ENCODE measurements at places on chromosomes 3 and 15. TPM values are rescaled to one million over a fixed set of nuclear protein-coding genes. Genes with fewer than 3 reads are reported as not detected.

The FEZF2 gene
- not detected for total RNA-seq

The NR1D2 gene
- 73.4 TPM for total RNA-seq

The NSMCE3 gene
- 12.9 TPM for total RNA-seq

The OCA2 gene
- not detected for total RNA-seq

The BUB1B gene
- total RNA-seq = 16.2 TPM

The CHDH gene
- 0.44 TPM for total RNA-seq

The PAK6 gene
- total RNA-seq = under 0.01 TPM

The CPNE9 gene
- not detected for total RNA-seq

The IL5RA gene
- total RNA-seq = not detected

The SCN5A gene
- total RNA-seq = 0.75 TPM

The EPHB1 gene
- total RNA-seq = 0.12 TPM

The SOX14 gene
- not detected for total RNA-seq
